ENCODE measurements at places on chromosomes 4 and X.

- no peak for DNase-seq
Observed at GRCh38 chr4:2698504-2698903, 57.6 kb downstream of the TNIP2 start.

DNA sequence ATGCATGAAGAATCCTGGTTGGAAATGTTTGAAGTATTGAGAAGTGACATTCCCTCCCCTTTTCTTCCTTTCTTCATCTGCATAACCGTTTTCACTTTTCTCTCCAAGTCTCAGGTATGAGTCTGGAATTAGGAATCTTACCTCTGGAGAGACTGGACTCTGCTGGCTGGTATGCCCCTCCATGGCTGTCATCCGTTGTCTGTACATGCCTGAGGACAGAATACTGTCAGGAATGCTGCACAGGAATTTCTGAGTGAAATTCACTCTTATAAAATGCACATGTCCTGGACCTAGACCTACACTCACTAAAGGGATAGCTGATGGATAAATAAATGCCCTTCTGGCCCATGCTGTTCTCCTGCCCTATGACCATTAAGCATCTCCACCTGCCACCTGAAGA, 179.5 kb downstream of the MSN start:
- no peak for DNase-seq

DNA sequence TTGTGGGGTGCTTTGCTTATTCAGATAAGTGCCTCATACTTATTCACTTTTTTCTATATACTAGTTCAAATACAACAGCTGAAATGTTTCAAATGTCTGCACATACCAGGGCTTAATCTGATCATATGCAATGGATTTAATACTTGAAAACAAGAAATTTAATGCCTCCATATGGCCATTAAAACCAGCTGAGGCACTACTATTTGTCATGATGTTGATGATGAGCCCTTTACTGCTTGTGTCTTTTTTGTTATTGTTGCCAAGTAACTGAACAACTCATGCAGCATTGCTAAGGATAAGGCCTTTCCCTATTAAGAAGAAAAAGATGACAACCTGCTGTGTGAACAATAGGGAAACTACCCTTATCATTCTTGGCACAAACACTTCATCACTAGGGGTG, 52.5 kb downstream of the MAGEB10 start:
- no peak for DNase-seq

- peak; percentile 52 for DNase-seq
Observed at GRCh38 chr4:95547715-95548471, 880 bp downstream of the UNC5C start.

- DNase-seq: no peak
Observed at GRCh38 chr4:139300431-139301112, 733 bp upstream of the NAA15 start.

GRCh38 chr4:155659176-155659575, 7.5 kb upstream of the GUCY1A1 start:
- DNase-seq: no peak

GRCh38 chr4:187491959-187492358, 503.6 kb upstream of the ZFP42 start:
- DNase-seq: no peak

DNA sequence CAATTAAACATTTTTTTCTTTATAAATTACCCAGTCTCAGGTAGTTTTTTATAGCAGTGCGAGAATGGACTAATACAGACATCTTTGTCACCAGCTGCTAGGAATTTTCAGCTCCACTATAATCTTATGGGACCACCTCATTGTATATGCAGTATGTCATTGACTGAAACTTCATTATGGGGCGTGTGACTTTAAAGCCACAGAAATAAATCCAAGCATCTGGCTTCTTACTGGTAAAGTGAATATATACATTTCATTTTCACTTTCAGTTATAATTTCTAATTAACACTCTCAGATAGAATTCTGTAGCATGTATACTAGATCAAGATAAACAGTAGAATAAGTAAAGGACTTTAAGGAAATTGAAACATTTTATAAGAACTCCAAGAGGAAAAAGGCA, 21.9 kb downstream of the IL15 start:
- DNase-seq: no peak

DNA sequence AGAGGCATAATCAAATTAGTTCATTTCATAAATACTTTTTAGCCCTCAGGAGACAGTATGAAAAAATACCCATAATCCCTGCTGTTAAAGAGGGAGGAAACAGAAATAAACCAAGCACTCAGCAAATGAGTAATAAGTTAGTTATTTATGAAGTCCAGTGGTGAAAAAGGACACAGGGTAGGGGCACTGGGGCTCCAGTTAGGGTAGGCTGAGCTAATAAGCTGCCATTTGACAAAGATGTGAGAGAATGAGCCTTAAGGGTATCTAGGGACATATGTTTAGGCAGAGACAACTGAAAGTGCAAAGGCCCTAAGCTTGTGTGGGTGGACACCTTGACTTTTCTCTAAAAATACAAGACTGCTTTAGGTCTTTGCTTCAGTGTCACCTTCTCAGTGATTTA, 94.4 kb downstream of the IL15 start:
- DNase-seq: no peak

GRCh38 chrX:23118890-23119527, 119.2 kb downstream of the DDX53 start:
- DNase-seq: no peak

DNA sequence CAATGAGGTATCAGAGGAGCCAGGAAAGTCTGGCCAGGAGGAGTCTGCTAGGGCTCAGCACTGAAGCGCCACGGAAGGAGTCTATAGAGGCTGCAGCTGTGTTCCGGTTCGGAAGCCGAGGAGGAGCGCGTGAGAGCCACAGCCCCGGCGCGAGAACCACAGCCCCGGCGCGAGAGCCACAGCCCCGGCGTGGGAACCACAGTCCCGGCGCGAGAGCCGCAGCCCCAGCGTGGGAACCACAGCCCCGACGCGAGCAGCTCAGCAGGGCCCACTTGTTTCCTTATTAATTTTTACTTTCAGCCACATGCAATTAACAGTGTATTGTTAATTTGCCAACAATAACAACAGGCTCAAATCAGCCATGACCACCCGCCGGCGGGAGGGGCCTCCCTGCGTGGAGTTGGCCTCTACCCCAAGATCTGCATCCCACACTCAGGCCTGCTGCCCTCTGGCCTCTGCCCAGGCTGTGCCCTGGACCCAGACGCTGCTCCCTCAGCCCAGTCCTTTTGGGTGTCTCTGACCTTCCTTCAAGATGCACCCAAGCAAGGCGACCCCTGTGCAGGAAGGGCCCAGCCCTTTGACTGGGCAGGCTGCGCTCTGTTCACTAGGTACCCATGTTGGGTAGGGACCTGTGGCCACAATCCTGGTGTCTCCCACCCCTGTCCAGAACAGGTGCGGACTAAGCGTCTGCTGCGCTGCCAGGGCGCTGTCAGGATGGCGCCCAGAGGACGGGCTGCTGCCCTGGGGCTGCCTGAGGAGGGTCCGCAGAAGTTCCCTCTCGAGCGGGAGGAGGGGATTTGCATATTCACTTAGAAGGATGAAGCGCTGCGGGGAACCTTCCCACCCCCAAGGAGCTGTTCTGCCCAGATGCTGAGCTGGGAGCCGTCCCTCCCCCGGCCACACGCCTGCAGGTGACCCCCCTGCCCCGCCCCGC, 113.8 kb downstream of the ADRA2C start:
- no peak for DNase-seq

DNA sequence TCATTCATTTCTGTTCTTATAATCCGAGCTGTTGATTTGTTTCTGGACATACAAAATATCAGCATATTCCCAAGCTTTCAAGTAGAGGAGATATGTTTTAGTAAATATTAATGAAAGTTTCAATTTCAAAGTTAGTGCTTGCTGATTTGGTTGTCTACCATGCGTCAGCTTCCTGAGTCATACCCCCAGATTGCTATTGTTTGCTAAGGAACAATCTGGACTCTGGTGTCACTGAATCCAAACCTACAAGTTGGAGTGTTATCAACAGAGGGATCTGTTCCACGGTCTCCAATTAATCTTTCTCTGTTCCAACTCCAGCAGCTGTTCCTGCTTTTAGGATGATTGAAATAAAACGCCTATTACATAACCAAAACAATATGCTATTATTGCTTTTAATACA, 96.1 kb upstream of the FAM9A start:
- DNase-seq: no peak

DNA sequence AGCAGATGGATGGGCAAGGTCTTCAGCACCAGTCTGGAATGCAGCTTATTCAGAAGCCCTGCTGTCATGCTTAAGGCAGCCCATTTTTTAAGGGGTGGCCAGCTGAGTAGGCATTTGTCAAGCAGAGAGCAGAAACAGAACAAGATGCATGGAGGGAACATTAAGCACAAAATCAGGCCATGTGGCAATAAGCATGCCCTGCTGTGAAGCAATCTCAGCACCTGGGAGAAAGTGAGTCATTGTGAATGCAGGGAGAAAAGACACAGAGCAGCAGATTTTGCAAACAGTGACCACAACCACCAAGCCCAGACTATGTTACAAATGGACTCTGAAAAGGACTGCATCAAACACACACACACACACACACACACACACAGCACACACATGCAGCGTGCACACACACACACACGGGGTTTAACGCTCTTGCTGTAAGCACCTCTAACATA, 94.1 kb upstream of the GALNT7 start:
- DNase-seq: peak; percentile 98

DNA sequence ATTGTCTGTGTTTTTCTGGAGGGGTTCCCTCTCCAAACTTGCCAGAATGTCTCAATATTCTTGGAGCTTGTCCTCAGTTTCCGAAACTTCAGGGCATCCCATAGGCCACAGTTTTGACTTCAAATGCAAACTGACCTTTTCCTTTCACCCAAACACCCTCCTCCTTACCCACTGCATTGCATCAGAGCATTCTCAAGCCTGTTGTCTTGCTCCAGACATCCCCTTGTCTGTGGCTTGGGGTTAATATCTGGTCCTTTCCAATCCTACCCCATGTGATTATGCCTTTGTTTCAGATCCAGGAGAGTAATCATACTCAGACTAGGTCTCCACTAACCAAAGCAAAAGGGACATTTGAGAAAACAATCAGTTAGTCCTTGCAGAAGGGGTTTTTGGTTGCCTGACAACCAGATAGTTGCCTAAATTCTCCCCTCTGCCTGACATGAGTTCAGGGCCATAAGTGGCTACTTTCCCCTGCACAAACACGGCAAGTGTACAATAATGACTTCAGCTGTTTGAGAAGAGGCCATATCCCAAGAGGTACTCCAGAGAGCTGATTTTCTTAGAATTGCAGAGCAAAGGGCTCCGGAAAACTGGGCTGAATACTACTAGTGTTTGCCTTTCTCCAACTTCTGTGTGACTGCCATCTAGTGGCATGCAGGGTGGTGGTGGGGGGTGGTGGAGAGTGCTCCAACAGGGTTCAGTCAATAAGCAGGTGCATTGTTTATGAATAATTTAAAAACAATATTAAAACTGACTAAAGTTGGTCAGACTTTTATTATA, 130.2 kb downstream of the CHRDL1 start:
- DNase-seq: peak; percentile 23

- no peak for DNase-seq
Observed at GRCh38 chr4:32778025-32778424, 2057.9 kb downstream of the PCDH7 start.

- no peak for DNase-seq
Observed at GRCh38 chr4:38128478-38129459, 168.6 kb downstream of the PTTG2 start.

DNA sequence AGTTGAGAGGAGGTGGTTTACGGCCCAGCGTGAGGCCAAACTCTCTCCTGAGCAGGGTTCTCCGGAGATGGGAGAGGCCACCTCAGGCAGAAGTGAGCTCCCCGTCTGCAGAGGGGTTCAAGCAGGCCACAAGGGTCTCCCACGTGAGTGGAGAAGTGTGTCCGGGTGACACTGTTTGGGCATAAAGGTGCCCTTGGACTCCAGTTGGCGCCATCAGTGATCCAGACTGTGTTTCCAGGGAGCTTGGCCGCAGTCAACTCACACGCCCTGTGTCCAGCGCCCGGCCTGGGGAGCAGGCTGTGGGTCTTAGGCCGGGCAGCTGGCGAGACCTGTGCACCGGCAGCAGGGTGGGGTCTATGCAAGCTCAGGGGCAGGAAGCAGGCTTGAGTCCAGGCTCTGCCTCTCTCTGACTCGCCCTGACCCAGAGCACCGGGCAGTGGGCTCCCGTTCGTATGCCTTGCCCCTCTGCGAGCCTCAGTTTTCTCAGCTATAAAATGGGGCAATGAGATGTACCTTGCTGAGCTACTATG, 24.6 kb upstream of the HTRA3 start:
- no peak for DNase-seq

DNA sequence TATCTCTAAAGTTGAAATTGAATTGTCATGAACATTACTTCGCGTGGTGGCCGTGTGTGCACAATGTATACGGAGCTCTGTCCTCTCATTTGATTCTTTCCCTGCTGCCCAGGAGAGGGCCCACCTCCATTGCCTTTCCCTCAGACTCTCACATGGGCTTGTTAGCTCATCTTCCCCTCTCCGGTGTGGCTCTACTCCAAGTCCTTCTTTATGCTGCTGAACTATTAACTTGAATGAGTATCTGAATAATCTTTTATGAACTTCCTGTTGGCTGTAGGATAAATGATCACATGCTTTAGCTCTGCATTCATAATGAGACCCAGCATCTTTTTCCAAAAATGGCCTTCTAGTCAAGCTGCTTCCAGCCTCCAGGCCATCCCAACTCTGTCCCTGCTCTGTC, 68.8 kb upstream of the CLNK start:
- DNase-seq: peak; percentile 8

DNA sequence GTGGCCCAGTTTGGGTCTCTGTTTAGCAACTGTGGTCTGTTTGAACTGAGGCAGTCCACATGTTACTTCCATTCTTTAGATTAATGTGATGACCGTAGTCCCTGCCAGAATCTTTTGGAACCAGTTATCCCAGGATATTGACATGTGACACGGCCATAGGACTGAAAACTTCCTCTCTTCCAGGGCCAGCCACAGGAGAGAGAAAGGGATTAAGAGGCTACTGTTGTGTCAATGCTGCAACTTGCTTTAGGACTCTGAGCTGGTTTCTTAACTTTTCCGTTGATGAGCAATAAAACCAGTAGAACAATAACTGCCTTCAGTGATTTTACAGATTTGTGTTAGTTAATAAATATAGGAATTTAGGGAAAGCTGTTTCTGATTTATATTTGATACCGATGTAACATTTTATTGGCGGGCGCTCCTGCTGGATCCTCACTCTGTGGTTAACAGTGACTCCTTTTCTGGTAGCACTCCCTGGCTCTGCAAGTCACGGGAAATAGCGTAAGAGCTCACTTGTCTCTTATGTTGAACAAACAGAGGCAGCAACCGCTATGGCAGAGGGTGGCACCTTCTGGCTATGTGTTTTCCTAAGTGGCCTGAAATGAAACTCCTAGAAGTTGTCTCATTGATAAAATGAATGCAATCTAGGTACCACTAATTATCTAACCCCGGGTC, 2.5 kb downstream of the TENM3 start:
- no peak for DNase-seq

DNA sequence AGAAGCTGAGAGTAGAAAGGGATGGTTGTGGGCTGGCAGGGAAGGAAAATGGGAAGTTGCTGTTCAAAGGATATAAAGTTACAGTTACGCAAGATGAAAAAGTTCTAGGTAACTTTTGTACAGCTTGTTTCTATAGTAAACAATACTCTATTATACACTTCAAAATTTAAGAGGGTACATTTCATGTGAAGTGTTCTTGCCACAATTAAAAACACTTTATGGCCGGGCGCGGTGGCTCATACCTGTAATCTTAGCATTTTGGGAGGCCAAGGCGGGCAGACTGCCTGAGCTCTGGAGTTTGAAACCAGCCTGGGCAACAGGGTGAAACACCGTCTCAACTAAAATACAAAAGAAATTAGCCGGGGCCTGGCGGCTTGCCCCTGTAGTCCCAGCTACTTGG, 623.6 kb downstream of the STIM2 start:
- DNase-seq: no peak

- no peak for DNase-seq
Observed at GRCh38 chrX:154727871-154728270, 23.0 kb downstream of the GAB3 start.

GRCh38 chr4:58081356-58081755, 971.2 kb upstream of the IGFBP7 start:
- no peak for DNase-seq

Data from G401 (cell line).